ENCODE measurements at places on chromosomes 2 and 18. TPM values are rescaled to one million over a fixed set of nuclear protein-coding genes. Genes with fewer than 3 reads are reported as not detected.

Gene POTEE
- total RNA-seq: not detected

GRCh38 chr2:20061476-20061875 is 10.0 kb upstream of the LAPTM4A start:
- peaks cover 22% of the 10 kb centered on the region for H3K4me1 ChIP-seq
- no peaks in the 10 kb centered on the region for H3K36me3 ChIP-seq
- H3K27ac ChIP-seq: no peak overlapping the region
- no peak overlapping the region for H3K4me3 ChIP-seq
- H3K27me3 ChIP-seq: no peaks in the 10 kb centered on the region
- DNase-seq: no peak

DNA sequence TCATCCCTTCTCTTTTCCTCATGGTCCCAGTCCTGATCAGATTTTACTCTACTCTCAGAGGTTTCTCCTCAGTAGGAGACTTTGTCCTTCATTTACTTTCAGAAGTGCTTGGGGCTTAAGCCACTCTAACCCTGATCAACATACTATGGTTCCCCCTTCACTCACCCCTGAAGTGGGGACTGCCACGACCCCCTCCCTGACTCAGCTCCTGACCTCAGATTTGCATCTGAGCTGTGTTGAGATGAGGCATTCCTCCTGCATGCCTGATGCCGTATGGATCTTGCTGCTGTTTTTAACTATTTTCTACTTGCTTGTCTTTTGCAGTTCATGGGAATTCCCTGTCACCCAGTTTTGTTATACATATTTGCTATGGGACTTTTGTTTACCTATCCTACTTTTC is 306.7 kb upstream of the CHST9 start:
- no peaks in the 10 kb centered on the region for H3K4me1 ChIP-seq
- DNase-seq: no peak
- H3K27ac ChIP-seq: no peak overlapping the region
- no peaks in the 10 kb centered on the region for H3K27me3 ChIP-seq
- H3K4me3 ChIP-seq: no peak overlapping the region

Gene TBR1
- not detected for total RNA-seq

GRCh38 chr2:84886791-84887190 is 5.9 kb upstream of the TRABD2A start:
- H3K36me3 ChIP-seq: no peaks in the 10 kb centered on the region
- H3K27me3 ChIP-seq: peaks cover under 1% of the 10 kb centered on the region
- no peak for DNase-seq
- 0 out of 2 replicates have a peak, but pooled peaks cover 3% of the 10 kb centered on the region for H3K4me1 ChIP-seq

Gene GPR45
- not detected for total RNA-seq

Gene INHA
- 9.1 TPM for total RNA-seq

- no peaks in the 10 kb centered on the region for H3K4me1 ChIP-seq
- no peak for DNase-seq
- no peak overlapping the region for H3K27ac ChIP-seq
- no peaks in the 10 kb centered on the region for H3K36me3 ChIP-seq
Observed at GRCh38 chr2:150495993-150496627, 8.6 kb upstream of the RND3 start.

Gene RESP18
- total RNA-seq: not detected

Data from PC-9 (cell line).